ENCODE measurements at places on chromosomes 7 and 10.

- no peak for DNase-seq
Observed at GRCh38 chr10:98619446-98619845, 172.7 kb upstream of the HPS1 start.

DNA sequence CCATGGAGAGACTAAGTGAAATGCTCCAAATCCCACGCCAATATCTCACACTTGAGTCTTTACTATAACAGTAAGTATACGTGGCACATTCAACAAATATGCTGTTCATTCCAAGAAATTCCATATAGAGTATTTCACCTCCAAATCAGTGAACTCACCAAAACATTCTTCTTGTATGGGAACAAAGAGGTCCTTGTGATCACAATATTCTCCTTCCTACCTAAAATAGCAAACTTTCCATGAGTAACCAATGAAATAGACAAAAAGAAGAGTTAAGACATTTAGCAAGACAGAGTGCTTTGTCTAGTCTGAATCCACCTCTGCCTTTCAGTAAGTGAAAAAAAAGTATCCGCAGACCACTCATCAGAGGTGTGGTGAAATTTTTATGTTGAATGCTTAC is 77.3 kb upstream of the NXPH1 start:
- no peak for DNase-seq

DNA sequence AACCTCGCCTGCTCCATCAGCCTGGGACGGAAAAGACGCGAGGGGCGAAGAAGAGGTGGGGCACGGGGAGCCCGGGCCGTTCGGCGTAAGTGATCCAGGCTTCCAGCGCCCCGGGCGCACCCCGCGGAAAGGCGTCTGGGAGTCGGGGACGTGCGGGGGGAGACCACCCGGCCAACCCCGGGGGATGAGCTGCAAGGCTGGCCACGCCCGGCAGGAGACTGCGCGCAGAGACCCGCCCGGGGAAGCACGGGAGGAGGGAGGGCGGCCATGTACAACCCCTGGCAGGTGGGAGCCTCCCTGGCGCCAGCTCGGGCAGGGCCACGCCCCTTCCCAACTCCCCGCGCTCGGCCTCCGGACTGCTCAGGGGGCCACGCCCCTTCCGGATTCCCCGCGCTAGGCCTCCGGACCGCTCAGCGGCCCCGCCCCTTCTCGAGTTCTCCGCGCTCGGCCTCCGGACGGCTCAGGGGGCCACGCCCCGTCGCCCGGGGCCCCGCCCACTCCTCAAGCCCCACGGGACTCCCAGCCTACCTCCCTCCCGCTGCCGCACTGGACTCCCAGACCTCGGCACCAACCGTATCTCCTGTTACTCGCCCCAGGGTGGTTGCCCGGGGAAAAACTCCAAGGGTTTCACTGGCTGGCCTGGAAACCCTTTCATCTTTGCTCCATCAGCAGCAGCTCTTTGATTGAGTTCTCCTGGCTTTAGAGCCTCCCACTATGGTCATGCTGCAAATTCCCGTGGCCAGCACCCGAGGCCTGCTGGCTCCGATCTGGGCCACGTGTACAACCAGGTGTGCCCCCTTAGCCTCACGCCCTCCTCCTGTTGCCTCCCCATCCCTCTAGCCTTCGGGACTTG is 284.4 kb downstream of the ZEB1 start:
- DNase-seq = peak; percentile 84

GRCh38 chr7:31835471-31835870 is 148.5 kb downstream of the PPP1R17 start:
- no peak for DNase-seq

GRCh38 chr10:22597138-22597537 is 117.2 kb downstream of the PIP4K2A start:
- no peak for DNase-seq

- no peak for DNase-seq
Observed at GRCh38 chr10:25017154-25017590, 760 bp downstream of the THNSL1 start.

DNA sequence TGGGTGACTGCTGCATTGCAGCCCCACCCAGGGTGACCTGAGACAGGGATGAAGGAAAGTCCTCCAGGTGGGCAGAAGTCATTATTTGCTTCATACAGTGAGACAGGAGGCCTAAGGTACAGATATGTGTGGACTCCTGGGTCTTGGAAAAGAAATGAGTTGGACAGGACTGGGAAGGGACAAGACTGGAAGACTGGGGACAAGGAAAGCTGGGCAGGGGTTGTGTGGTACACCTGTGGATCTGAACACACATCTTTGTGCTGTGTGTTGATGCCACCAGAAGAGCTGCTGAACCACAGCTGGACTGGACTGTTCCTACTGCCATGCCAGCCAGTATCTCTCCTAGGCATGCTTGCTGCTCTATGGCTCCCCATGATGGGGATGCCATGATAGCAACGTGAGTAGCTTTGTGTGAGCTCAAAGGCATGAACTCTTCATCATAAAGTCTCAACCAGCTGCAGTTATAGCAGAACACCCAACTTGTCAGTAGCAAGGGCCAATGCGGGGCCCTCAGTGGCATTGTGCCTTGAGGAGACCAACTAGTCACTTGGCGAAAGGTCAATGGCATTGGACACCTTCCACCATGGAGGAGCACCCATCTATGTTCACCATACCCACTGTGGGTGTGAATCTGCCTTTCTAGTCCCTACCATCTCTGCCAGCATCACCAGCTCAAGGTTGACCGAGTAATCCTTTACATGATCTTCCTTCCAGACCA is 76.0 kb upstream of the GRB10 start:
- no peak for DNase-seq

GRCh38 chr10:6164271-6165095 is 38.2 kb upstream of the PFKFB3 start:
- DNase-seq = no peak
